ENCODE measurements at places on chromosomes 1 and 21. TPM values are rescaled to one million over a fixed set of nuclear protein-coding genes. Genes with fewer than 3 reads are reported as not detected.
A peak's percentile ranks its signal among the peaks of the same experiment; 100 is the strongest.

DNA sequence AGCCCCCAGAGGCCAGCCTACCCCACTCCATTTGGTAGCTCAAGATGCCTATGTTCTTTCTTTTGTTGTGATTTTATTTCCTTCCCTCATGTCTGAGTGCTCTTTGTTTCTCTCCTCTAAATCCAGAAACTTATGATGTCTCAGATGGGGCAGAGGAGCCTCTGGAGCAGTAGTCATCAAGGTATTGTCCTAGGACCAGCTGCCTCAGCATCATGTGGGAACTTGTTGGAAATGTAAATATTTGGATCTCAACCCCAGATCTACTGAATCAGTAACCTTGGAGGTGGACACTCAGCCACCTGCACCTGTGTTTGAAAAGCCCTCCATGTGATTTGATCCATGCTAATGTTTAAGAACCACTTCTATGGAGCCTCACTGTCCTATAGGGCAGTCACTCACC lies 593.1 kb upstream of the PLXNA2 start:
- no peak for DNase-seq

DNA sequence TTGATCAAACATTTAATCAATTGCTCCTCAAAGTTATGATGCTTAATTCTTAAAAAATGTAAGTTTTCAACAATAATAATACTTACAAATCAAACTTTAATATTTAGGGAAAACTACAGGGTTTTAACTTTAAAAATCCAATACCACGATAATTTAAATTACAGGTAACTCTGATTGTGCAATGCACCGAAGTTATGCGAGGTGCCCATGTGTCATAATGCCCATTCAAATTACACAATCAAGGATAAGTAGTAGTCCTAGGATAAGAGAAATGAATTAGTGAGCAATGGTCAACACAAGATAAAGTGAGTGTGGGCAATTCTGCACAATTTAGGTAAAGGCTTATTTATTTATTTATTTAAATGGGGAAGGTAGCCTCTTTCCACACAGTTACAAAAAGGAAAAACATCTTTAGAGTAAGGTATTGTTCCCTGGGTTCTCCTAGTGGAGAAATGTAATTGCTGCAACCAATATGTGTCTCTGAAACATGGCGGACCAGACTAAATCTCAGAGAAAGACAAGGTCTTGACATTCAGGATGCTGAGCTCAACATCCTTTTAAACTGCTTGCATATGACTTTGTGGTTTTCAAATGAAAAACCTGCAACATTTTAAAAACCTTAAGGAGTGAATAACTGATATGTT lies 164.2 kb downstream of the TTLL7 start:
- DNase-seq: no peak

GRCh38 chr1:206682111-206682510 lies 2.6 kb upstream of the MAPKAPK2 start:
- peak; percentile 54 for DNase-seq

HMGCS2 gene
- not detected for total RNA-seq

MAEL gene
- total RNA-seq: not detected

OR2G3 gene
- total RNA-seq: not detected

ADAMTS4 gene
- total RNA-seq: 0.05 TPM
